H54 (cell line): ENCODE measurements at places on chromosomes 2 and 18.

GRCh38 chr18:73976433-73976832 is 171.2 kb downstream of the FBXO15 start:
- no peak for DNase-seq

DNA sequence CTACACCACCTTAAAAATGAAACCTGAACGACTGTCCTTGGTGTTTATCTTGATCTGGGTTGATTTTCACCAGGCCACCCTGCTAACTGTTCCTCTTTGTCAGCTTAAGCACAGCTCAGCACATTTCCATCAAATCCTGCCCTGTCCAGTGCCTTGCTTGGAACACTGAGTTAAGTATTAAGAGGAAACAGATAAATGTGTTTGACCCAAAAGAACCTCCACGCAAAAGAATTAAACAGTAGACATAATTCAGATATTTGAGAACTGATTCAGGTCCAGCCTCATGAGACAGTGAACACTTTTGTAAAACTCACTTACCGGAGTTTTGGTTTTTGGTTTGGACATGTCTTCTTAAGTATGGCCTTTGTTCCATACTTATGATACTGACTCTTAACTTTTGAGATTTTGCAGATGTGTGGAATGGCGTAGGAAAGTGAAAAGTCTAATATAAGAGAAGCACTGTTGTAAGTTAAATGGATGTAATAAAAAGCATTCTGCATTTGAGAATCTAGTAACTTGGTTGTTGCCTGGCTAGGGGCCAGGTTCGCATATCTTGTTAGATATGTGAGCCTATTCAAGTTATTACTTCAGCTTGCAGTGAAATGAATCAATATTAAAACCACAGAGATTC is 88.9 kb upstream of the SERPINE2 start:
- no peak for DNase-seq

- no peak for DNase-seq
Observed at GRCh38 chr2:20113986-20114938, 62.8 kb upstream of the LAPTM4A start.

DNA sequence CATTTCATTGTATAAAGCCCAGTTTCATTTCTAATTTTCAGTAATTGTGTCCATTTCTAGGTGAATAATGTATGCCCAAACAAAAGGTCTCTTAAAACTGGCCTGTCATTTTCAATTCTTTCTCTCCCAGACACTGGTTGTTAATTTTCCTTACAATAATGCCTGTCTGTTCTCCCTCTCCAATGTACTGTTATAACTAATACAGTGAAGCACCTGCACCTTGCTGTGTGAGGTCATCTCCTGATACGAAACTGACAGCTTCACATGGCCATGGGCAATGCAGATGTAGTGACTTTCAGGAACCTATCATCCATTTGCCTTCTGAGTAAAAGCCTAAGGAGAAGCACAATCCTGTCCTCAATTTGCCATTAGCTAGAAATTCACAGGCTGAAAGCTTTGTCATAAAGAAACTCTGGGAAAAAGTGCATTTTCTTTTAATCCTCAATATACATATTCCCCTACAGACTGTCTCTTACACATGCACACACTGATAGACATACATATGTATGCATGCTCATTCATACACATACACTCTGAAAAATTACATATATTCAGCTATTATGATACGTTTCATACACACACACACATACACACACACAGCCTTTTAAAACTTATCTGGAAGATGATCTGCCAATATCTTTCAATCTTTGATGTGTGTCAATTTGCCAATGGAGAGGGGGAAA is 1030.3 kb downstream of the TDRD15 start:
- no peak for DNase-seq

DNA sequence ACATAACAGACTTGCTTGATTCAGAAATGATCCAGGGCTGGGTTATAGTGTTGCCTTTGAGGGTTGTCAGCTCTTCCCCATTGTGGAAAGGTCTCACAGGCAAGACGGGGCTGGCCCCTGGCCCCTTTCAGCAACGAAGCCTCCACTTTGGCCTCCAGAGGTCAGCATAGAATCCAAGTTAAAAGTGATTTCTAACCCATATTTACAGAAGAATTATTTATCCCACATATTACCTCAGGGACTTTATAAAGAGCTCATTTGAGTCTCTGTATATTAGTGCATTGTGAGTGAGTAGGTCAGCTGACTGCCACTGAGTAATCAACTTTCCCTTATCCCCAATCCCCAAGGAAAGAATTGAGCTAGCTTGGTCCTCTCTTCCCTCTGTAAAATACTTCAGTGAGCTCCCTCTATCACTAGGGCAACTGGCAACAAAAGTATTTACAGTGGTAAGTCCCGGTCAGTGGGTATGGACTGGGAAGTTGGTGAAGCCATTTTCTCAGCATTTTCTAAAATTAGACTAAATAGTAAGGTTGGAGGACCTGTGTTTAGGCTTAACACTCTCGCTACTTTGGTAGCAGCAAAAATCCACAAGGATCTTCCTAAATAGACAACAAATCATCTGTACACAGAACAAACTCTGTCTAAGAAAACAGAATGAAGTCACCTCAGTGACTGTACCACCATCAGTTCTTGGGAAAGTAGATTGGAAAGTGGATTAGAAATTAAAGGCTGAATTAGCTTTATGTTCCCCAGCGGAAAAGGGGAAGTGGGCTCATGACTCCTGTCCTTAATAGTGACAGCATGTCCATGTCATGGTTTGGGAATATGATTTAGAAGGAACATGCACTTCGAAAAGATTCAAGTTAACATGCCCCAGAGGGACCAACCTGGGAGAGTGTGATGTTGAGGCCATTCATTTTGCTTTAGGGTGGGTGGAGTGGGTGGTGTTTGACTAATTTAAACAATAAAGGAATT is 171.0 kb upstream of the SIX3 start:
- DNase-seq, result no peak

GRCh38 chr18:64718808-64719207 is 569.9 kb upstream of the LINC00305 start:
- DNase-seq, result no peak

GRCh38 chr2:11559066-11559785 is 25.4 kb downstream of the GREB1 start:
- DNase-seq, result no peak

DNA sequence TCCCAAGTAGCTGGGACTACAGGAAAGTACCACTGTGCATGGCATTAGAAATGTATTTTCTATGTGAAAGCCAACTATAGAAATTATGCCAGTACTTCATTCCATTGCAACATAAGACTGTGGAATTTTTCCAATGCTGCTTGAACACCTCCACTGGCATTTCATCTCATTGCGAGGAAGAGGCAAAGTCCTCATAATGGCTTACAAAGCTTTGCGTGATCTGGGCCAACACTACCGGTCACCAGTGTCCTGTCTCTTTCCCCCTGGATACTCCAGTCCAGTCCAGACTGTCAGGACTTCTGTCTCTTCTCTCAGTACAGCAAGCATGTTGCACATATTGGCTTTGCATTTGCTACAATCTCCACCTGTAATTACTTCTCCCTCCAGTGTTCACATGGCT is 223.5 kb downstream of the GPD2 start:
- DNase-seq, result no peak

GRCh38 chr2:39156107-39156506 is 35.3 kb upstream of the SOS1 start:
- DNase-seq, result no peak

- DNase-seq, result no peak
Observed at GRCh38 chr2:150575861-150576260, 88.4 kb upstream of the RND3 start.

- DNase-seq, result no peak
Observed at GRCh38 chr2:112301171-112301584, 25.8 kb downstream of the ZC3H6 start.

DNA sequence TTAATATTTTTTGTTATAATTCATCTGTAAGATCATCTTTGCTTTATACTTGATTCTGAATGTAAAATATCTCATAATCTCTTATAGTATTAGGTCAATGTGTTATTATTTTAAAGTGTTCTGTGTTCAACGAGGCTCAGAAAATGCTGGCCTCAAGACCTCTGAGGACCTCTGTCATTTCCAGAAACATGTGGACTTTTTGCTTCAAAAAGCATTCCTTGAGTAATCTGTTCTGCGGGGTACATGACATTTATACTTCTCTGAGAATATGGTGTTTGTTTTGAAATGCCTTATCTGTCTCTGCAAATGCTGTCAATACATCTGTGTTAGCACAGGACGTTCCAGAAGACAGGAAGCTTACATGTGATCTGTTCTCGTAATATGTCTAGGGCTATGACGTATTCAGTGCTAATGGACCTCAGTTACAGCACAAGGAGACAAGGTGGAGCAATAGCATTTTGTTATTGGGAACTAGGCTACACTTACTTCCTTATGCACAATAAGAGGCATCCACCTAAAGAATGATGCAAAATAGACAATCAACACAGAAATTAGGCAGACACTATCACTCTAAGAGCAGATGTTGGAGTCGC is 37.6 kb upstream of the IL1RL1 start:
- no peak for DNase-seq

DNA sequence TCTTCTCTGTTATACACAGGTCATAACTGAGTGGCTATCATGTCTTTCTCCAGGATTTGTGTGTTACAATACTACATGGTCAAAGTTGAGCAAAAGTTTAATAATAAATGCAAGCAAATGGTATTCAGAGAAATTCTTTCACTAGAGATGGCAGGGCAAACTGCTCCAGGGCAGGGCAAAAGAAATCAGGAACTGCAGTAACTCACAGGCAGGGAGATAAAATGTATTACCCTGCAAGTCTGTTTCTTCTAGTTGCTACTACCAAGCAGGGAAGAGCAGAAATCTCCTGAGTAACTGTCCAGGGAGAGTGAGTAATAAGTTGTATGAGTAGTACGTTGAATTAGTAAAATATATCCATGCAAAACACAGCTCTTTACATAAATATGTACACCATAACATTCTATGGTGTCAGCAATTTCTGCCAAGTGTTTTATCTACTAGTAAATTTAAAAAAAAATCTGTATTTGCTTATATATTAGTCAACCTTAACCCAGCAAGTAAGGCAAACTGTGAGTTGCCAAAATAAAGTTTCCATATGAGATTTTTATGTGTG is 404.1 kb downstream of the ZEB2 start:
- no peak for DNase-seq

DNA sequence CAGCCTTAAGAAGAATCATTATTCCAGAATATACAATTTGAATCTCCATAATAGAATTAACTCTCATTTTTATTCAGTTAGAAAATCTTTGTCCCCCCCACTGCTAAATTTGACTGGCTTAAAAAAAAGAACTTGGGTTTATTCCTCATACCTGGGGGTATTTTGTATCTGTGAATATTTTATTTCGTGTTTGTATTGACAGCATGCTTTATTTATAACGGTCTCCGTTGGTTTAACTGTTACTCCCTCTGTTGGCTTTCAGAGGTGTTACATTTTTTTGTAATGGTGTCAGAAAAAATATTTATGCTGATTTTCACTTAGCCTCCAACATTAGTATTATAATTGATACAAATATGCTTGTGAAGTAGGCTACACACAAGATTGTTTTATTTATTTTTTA is 109.1 kb downstream of the HAUS1 start:
- no peak for DNase-seq

- DNase-seq, result no peak
Observed at GRCh38 chr18:55336438-55337100, 251.4 kb downstream of the TCF4 start.

DNA sequence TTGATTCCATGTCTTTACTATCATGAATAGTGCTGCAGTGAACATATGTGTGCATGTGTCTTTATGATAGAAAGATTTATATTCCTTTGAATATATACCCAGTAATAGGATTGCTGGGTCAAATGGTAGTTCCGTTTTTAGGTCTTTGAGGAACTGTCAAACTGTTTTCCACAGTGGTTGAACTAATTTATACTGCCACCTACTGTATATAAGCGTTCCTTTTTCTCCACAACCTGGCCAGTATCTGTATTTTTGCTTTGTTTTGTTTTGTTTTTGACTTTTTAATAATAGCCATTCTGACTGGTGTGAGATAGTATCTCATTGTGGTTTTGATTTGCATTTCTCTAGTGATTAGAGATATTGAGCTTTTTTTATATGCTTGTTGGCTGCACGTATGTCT is 641.6 kb downstream of the SUCLG1 start:
- no peak for DNase-seq

DNA sequence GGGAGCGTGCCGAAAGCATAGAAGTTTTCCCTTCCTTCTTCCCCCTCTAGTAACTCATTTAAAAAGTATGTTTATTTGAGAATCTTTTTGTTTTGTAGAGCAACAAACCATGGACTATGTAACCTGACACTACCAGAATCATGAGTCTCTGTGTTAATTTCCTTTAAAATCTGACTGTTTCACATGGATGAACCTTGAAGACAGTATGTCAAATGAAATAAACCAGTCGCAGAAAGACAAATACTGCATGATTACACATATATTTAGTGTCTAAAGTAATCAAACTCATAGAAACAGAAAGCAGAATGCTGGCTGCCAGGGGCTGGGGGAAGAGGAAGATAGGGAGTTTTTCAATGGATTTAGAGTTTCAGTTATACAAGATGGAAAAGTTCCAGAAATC is 32.3 kb downstream of the PTPN2 start:
- no peak for DNase-seq

- no peak for DNase-seq
Observed at GRCh38 chr2:64861452-64862397, 127.5 kb upstream of the SLC1A4 start.

- no peak for DNase-seq
Observed at GRCh38 chr2:221431477-221431876, 140.6 kb downstream of the EPHA4 start.

GRCh38 chr2:17879137-17879912 is 858 bp downstream of the KCNS3 start:
- peak; percentile 73 for DNase-seq

- no peak for DNase-seq
Observed at GRCh38 chr2:12424809-12425208, 291.9 kb upstream of the TRIB2 start.
